ENCODE measurements at places on chromosomes 2 and 18. TPM values are rescaled to one million over a fixed set of nuclear protein-coding genes. Genes with fewer than 3 reads are reported as not detected.

MPPE1 gene
- polyA plus RNA-seq, result 53.7 TPM

DNA sequence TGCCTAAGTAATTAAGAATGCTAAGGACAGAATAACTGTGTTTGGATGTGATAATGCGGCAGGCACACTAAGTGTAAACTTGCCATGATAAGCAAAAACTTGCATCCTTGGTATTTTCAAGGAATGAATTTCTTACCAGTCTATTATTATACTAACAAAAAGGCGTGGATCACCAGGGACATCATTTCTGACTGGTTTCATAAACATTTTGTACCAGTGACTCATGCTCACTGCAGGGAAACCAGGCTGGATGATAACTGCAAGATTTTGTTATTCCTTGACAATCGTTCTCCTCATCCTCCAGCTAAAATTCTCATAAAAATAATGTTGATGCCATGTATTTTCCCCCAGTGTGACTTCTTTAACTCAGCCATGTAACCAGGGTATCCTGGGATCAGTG is 289.5 kb downstream of the CDCA7 start:
- DNase-seq, result no peak

SKA1 gene
- 10.0 TPM for polyA plus RNA-seq

DNA sequence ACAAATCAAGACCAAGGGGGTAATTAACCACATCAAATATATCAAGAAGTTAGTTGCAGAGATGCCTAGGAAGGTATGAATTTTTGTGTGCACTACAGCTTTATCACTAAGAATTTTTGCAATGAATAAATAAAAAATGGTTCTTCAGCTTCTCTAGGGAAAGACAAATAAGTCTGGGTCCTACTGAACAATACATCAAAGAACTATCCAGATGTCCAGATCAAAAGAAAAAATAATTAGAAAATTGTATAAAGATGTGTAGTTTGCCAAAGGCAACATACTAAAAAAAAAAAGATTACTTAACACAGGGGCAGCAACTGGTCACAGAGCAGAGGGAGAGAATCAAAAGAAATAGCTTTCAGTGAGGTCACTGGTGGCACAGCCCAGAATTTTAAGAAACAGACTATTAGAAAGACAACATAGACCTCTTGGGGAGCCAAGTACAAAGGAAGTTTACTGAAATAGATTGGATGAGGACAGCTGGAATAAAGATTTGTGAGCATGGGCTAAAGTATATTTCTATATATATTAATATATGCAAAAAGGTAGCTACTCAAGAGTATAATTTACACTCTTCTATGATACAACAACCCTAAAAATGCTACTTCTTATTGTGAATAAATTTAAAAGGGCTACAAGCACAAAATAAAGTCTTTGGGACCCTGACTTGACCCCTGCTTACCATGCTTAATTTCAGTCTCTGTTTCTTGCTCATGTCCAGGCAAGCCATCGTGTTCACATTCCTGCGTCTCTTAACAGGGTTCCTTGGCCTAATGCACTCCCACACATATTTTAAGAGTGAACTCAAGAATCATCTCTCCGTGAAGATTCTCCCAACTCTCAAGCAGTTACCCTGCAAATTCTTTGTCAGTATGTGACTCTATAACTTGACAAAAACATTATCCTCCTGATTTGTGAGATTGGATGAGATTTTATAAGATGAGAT is 99.0 kb upstream of the GRB14 start:
- no peak for DNase-seq

TSPYL6 gene
- 0.13 TPM for polyA plus RNA-seq

GRCh38 chr2:112085916-112086669 is 31.0 kb downstream of the TMEM87B start:
- DNase-seq, result no peak

DSC3 gene
- 2.5 TPM for polyA plus RNA-seq

GRCh38 chr2:26412091-26412673 is 10.5 kb downstream of the DRC1 start:
- DNase-seq, result no peak

DNA sequence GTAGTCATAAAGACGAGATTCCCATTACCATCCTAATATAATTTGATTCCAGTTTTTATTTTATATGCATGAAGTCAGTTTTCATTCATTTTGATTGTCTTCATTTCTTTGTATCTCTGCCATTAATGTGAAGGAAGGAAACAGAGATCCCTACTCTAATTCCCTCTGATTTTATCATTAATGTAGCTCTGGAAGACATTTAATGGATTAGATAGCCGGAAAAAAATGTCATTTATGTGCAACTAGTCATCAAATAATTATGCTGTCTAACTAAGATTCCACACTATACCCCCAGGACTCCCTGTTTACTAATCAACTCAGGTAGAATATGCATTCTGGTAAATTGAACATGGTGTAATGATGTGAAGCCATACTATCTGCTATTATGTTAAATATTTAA is 19.9 kb downstream of the RHBDD1 start:
- no peak for DNase-seq

DNA sequence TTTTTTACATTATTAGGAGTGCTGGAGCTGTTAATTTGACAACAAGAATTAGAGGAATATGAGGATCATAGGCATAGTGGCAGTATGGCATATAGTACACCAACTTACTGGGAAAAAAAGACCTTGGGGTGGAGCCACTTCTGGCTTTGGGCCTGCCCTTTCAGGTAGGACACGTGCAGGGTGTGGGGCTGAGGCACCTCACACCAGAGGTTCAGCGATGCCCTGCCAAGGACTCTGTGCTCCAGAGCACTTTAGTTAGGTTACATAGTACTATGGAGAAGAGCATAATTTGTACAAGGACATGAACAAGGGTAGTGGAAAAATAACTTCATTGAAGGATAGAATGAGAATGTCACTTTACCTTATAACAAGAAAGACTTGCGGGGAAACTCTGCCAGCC is 77.1 kb upstream of the CD302 start:
- no peak for DNase-seq

HES6 gene
- polyA plus RNA-seq, result 3.7 TPM

MAL gene
- polyA plus RNA-seq, result 263 TPM

GRCh38 chr2:10773821-10774341 is 38.7 kb downstream of the PDIA6 start:
- no peak for DNase-seq

GRCh38 chr2:84856787-84857186 is 24.1 kb downstream of the TRABD2A start:
- DNase-seq, result no peak

DNA sequence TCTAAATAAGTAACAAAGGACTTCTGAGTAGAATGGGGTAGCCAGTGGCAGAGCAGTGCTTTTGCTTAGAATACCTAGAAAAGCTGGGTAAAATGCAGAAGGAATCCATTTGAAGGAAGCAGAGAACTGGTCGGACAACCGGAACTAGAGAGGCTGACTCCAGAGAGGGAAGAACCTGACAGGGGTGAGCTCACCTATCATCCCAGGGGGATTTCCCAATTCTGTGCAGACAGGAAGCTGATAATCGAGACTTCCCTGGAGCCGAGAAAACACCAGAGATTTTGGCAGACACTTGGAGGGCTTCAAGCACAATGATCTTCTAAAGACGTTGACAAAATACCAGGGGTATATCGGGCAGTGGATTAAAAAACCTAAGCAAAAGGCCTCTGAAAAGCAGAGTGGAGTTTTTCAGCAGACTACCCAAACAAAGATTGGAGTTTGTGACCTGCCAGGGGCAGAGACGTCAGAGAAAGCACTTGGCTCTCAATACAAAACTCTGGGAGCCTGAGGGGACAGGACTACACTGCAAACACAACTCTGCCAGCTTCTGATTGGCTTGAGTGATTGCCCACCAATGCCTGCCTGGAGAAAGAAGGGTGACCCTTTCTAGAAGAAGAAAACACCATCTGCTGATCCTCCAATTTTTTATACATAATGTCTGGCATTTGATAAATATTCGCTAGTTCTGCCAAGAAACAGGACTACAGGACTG is 67.5 kb upstream of the TTN start:
- DNase-seq, result no peak

DNA sequence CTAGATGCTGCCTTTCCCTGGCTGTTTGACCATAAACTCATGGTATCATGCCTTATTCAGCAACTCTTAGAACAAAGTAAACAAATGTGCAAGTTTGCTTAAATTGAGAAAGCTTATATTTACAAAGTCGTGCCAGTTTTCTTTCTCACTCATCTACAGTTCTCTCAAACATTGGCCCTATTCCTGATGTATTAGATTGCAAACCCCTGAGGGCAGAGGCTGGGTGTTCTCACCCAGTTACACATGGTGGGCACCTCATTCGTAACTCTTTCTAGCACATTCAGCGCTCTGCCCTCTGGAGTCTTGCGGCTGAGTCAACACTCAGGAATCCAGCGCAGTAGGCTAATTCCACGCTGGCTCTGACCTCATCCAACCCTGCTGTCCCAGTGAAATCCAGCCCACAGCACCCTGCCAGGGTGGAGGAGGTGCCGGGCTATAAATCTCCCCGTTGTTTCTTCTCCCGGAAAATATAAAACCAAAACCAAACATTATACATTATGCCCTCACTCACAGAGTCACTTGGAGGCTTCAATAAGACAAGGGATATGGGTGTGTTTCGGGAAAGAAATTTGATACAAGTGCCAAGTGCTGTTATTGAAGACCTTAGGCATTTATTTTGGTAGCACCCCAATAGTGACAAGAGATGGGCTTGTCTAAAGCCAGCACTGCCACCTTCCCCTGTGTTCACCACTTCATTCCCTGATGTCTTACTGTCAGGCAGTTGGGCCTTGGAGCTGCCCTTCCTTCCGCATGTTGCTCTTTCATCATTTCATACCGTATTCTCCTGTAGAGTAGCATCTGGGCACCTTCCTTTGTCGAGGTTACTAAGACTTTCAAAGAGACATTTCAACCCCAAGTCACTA is 287.4 kb downstream of the PRKCE start:
- peak; percentile 61 for DNase-seq

GRCh38 chr2:36235426-36235825 is 120.2 kb upstream of the CRIM1 start:
- no peak for DNase-seq

GRCh38 chr2:233404222-233404621 is 49.9 kb downstream of the DGKD start:
- DNase-seq, result no peak

GRCh38 chr2:12847694-12848575 is 131.2 kb downstream of the TRIB2 start:
- DNase-seq, result no peak

SIX3 gene
- polyA plus RNA-seq, result not detected

- no peak for DNase-seq
These were observed 255.4 kb downstream of the ALPK2 start for GRCh38 chr18:58373481-58373880.

DNA sequence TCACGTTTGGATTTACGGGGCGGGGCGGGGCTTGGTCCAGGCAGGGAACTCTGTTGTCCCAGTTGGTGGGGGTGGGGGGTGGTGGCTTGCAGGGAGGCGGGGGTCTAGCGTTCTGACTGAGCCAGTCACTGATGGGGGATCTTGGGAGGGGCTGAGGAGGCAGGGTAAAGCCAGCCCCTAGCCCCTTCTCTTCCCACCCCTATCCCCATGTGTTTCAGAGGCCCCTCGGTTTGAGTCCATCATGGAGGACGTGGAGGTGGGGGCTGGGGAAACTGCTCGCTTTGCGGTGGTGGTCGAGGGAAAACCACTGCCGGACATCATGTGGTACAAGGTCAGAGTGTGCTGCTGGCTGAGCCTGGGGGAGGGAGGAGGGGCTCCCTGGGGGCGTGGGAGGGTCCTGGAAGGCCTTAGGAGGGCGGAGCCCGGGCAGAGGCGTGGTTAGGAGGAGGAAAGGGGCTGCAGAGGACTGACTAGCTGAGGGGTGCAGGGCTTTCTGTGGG is 22.0 kb upstream of the GMPPA start:
- DNase-seq, result peak; percentile 65

APCDD1 gene
- 74.6 TPM for polyA plus RNA-seq

DNA sequence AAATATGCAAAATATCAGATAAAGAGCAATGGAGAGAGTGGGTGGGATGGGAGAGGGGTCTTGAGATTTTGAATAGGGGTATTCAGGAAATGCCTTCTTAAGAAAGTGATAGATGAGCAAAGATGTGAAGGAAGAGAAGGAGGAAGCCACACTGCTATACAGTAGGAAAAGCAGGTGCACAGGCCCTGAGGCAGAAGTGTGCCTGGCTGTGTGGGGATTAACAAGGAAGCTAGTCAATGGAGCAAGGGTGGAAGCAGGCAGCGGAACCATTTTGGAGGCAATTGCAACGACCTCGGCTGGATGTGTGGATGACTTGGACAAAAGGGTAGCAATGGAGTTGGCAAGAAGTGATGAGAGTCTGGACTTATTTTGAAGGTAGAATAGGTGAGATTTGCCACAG is 11.0 kb upstream of the CNGA3 start:
- no peak for DNase-seq

DNA sequence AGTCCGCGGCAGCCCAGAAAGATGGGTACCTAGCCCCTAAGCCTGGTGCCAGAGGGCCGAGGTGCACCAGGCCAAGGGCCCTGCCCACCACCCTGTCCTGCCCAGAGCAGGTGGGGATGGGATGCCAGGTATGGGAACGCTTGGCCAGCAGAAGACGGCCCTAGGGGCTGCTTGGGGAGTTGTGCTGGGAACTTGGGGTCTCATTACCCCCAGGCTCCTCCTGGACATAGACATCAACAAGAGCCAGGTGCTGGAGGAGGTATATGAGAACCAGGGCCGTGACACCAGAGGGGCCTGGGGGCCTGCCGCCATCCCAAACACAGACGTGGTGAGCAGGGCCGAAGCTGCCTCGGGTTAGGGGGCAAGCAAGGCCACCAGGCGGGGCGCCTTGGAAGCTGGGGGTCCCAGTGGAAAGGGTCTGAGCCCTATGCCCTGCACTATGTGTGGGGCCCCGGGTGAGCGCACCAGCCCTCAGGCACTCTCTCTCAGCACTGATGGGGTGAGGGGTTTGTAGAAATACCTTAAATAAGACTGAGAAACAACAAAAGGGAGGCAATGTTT is 46.9 kb downstream of the FER1L5 start:
- no peak for DNase-seq

GRCh38 chr2:136208682-136209420 is 90.9 kb upstream of the CXCR4 start:
- no peak for DNase-seq

DNA sequence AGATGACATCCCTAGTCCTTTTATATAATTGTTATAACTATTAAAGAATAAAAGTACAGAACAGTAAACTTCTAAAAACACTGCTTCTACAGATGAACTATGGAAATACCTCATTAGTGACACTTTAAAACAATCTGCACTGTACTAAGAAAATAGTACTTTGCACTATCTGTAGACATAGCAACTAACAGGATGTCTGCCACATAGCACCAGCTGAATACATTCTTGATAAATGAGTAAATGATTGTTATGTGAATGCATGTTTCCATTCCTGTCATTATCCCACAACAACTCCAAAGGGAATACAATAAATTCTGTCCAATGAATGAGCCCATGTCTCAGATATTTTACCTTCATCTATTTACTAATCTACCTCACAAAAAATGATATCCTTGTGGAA is 115.3 kb upstream of the SLC35G4 start:
- DNase-seq, result no peak
